ENCODE measurements at places on chromosomes 1 and 21.
A peak's percentile ranks its signal among the peaks of the same experiment; 100 is the strongest.

DNA sequence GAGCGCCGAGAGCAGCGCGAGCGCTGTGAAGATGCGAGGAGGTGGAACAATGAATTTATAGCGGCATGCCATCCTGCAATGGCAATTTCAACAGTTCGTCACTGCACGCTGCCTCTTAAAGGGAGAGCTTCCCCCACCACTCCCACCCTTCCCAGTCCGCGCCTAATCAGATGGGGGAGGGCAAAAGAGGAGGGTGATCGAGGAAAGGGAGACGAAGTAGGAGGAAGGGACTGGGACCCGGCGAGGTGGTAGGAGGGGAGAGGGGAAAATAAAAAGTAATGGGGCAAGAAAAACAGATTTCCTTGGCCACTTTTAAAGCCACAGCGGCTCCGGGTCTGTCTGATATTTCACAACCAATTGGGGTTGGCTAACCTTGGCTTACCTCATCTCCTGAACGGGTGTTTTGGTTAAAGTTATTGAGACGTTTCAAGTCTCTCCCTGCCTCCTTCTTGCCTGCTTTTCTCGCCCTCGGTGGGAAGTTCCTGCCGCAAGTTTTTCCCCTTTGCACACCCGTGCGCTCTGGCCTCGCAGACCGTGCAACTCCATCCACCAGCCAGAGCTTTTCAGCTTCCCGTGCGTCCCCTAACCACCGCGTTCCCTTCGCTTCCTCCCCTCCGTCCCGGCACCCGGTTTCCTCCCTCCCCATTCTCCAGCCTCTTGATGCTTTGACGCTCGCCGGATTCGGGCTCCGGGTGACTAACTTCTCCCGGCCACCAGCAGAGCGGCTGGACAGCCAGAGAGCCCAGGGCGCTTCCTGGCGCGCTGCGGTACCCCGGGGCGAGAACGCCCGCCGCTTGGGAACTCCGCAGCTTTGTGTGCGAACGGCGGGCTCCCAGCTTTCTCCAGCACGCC lies at the start of gene ADAMTS5:
TSS of gene ADAMTS5 (minus strand) at position 27 of the 852 bp plus-strand sequence. CDS start 697 bp downstream, outside the sequence.
- peak; percentile 81 for DNase-seq

GRCh38 chr1:206779638-206780037 lies 7.3 kb upstream of the IL10 start:
- DNase-seq, result no peak

DNA sequence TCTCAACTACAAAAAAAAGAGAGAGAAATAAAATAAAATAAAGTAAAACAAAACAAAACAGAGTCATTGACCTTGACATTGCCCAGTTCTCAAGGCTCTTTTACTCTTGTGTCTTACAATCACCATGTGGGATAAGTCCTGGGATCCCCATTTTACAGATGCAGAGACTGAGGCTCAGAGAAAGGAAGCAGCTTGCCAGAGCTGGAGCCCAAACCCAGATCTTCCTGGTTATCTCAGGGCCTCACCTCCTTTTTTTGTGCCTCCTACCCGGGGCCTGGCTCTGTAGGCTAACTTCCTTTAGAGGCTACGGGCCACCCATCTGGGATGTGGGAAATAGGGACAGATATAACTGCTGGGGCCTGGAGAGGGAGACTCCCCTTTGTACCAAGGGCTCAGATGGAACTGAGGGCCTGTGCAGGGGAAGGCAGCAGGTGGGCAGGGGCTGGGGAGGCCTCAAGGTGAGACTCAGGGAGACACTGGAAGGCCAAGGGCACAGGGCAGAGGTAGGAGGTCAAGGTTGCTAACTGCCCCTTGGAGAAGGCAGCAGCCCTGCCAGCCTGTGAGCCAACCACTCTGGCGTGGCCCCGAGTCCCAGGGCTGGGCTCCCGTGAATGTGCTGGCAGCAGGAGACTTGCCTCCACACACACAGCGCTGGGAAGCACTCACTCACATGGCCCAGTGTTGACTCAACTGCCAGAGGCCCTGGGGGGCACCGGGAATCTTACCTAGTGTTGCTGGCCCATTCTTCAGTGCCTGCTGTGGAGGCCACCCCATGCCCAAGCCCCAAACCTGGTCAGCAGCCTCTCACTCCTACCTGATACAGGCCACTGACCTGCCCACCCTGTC lies 6.5 kb upstream of the ECE1 start:
- DNase-seq, result no peak

DNA sequence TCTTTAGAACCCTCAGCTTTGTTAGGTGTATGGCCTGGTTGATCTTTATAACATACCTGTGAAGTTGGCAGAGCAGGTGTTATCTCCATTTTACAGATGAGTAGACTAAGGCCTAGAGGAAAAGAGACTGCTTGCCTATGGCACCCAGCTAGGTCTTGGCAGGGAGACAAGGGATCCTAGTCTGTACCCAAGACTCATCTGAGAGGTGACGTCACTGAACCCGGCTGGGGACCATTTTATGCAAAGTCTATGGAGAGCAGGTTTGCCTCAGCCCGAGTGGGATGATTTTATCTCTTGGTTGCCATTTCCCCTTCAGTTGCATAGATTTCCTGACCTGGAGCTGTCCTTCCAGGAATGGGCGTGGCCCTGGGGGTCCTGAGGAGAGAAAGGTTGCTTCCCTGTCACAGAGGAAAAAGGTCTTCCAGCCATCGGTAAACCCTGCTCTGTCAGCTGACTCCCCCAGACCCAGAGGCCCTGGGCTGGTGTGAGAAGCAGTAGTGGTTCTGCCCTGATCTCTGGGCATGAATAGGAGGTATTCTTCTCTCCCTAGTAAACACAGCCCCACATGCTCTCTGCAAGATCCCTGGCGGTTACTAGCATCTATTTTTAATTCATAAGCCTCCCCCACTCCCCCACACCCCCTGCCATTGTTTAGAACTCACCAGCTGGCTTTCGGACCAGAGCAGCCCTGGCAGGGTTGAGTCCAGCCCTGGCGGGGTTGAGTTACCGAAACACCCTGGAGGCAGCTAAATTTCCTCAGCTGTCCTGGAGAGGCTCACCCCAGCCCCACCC lies 19.6 kb downstream of the TMCC2 start:
- DNase-seq, result no peak

DNA sequence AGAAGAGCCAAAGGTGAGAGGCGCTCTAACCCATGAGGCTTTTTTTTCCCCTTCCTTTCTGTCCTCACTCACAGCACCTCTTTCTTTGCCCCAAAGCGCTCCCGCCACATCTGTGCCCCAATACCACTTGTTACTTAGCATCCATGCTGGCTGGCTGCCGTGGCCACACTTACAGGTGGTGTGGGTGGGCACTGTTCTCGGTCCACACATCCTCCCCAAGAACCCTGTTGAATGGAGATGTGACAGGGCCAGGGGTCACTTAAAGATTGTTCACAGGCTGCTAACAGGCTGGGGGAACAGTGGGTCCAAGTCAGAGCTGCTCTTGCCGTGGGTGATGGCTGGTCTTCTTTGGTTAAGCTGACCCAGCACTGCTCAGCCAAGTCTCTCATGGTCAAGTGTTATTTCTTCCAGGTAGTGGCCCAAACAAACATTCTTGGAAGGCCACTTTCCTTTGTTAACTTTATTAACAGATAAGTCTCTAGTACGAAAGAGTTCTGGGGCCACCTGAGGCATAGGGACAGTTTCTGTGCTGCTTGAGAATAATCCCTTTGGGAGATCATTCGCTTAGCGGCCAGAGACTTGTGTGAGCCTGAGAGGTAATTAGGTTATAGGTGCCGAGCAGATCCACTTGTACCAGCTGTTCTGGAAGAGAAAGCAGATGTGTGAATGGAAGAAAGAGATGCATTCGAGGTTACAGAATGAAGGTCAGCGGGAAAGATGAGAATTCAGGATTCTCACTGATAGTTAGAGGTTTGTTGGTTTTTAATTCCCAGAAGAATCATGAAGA lies 62.6 kb upstream of the IRF2BP2 start:
- DNase-seq, result no peak

DNA sequence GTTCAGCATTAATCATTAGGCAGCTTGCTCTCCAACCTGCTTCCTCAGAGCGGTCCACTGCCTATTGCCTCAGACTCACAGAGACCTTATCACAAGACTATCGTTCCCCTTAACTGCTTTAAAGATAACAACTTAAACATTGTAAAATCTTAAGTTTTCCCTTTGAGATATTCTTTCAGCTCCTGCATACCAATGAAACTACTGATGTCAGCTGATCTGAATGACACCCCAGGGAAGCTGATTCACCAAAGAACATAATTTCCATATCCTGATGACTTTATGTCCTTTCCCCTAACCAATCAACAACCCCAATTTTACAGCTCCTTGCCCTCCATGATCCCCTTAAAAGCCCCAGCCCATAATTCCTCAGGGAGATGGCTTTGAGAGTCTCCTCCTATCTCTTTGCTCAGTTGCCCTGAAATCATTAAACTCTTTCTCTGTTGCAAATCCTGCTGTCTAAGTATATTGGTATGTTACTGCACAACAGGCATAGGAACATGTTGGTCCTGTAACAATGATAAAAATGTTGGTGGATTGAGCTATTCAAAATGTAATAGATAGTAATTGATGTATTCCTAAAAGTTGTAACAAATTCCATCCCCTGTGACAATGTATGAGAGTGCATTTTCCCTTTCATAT lies 621.4 kb upstream of the RGS18 start:
- DNase-seq, result no peak

GRCh38 chr1:176815621-176816020 lies 348.9 kb downstream of the ASTN1 start:
- DNase-seq, result no peak

- DNase-seq, result no peak
Observed at GRCh38 chr21:44047996-44048560, 36.0 kb downstream of the TRAPPC10 start.

- DNase-seq, result no peak
Observed at GRCh38 chr1:168300626-168301025, 19.9 kb downstream of the TBX19 start.

- no peak for DNase-seq
Observed at GRCh38 chr1:29254346-29254745, 18.0 kb downstream of the PTPRU start.

- peak; percentile 98 for DNase-seq
Observed at GRCh38 chr1:209839875-209840546, 12.2 kb downstream of the UTP25 start.

DNA sequence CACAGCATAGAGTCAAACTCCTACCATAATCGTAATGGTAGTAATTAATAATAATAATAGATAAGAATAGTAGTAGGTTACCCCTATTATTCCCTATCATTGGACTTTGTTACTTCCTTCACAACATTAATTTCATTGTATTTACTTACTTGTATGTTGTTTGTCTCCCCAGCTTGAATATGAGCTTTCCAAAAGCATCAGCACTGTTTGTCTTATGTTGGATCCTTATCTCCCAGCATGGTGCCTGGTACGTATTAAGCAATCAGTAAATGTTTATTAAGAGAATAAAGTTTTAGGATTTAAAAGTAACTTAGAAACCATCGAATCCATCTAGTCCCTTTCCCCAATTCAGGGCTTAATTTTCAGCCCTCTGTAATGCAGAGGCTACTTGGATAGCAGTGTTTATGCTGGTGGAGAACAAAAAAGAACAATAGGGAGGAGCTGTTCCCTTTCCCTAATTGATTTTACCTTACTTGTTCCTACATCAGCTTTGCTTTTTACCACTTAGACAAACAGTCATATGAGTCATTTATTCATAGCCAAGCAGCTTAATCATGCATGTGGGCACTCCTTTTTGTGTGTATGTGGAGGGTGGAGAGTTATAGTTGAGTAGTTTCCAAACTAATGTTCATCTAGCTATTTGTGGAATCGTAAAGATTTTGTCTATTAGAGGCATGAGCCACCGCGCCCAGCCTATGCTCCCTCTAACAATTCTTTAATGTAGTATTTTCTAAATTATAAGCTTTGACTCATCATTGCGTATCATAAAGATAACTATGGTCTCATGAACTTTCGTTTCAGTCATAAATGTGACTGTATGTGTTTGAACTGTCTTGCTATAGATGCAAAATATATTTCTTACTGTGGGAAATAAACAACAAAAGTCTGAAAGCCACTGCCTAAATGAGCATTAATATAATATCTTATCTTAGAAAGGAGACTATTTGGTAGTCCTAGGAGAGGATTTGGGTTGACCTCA lies 20.9 kb upstream of the DR1 start:
- DNase-seq, result peak; percentile 57

DNA sequence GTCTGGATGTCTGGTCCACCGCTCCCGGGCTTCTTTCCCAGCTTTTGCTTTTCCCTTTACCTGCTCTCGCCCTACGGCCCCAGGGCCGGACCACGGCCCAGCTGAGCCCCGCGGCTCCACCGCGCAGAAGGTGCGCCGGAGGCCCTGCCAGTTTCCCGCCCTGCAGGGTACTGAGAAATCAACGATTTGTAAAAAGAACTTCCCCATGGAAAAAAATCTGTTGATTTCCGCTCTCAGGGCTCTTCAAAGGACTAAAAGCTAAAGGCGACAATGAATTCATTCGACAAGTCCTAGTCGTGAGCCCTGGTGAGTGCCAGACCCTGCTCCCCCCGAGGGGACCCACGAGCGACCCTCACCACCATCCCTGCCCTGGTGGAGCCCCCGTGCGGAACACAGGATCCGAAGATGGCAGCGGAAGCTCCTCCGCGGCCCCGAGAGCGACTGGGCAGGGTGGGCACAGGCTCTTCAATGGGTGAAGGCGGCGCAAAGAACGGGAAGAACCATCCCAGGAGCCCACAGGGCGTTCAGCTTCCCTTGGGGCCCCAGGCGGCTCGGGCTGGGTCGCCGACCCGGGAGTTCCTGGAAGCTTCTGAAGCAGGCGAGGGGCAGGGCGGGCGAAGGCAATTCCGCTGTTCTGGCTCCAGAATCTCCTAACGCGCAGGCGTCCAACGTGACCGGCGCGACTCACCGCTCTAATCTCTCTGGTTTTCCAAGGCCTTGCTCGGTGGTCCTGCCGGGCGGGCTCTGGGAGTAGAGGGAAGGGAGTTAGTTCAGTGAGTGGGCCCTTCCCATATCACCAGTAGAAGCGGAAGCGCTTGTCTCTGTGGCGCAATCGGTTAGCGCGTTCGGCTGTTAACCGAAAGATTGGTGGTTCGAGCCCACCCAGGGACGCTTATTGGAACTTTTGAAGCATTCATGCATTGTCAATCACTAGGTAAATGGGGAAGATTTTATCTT lies 6.6 kb upstream of the RNU1-2 start:
- peak; percentile 94 for DNase-seq

GRCh38 chr1:59574085-59574484 lies 240.7 kb upstream of the HOOK1 start:
- peak; percentile 73 for DNase-seq

GRCh38 chr1:36968730-36969129 lies 65.6 kb downstream of the GRIK3 start:
- DNase-seq, result no peak

DNA sequence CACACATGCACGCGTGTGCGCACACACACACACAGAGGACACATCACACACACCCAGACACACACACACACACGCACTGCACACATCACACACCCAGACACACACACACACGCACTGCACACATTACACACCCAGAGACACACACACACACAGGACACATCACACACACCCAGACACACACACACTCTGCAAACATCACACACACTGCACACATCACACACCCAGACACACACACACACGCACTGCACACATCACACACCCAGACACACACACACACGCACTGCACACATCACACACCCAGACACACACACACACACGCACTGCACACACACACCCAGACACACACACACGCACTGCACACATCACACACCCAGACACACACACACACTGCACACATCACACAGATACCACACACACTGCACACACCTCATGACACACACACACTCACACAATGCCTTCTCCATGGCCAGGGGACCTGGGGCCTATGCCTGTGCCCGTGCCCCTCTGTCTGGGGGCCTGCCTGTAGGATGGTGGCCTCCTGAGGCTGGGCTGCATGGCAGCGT lies 24.4 kb downstream of the CRYAA start:
- DNase-seq, result no peak

GRCh38 chr1:214550013-214550856 lies 1.2 kb downstream of the PTPN14 start:
- peak; percentile 52 for DNase-seq

Measured in cardiac fibroblast (primary cell).